NCI-H1048 (cell line): ENCODE measurements at places on chromosomes 16 and 17.

DNA sequence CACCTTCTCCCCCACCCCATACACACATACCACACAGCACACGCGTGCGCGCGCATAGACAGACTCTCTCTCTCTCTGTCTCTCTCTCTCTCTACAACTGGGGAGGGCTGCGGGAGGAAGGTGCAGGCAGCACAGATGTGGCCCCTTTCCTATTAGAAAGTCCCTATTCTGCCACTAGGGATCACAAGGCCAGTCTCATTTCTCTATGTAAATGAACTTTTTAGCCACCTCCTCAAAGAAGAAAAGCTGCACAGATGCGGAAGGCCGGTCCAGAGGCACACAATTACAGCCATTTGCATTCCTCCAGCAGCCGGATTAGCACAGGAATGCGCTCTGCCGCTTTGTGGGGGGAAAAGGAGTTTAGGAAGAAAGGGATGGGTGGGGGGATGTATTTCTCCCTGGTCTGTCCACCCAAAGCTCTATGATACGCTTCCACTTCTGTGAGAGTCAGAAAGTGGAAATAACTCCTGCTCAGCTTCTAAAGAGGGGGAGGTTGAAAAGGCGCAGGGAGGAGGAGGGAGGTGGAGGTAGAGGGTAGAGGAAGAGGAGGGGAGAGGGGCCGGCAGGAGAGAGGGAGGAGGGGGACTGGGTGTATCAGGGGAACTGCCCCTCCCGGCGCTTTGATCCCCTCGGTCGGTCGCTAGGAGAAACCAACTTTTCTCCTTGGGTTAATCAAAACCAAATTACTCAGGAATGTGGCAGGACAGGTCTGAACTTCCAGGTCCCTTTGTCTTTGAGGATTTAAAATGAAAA lies 11.7 kb downstream of the ZFHX3 start:
- DNase-seq: peak; percentile 62

GRCh38 chr17:79095345-79096055 lies 20.9 kb downstream of the ENGASE start:
- no peak for DNase-seq

DNA sequence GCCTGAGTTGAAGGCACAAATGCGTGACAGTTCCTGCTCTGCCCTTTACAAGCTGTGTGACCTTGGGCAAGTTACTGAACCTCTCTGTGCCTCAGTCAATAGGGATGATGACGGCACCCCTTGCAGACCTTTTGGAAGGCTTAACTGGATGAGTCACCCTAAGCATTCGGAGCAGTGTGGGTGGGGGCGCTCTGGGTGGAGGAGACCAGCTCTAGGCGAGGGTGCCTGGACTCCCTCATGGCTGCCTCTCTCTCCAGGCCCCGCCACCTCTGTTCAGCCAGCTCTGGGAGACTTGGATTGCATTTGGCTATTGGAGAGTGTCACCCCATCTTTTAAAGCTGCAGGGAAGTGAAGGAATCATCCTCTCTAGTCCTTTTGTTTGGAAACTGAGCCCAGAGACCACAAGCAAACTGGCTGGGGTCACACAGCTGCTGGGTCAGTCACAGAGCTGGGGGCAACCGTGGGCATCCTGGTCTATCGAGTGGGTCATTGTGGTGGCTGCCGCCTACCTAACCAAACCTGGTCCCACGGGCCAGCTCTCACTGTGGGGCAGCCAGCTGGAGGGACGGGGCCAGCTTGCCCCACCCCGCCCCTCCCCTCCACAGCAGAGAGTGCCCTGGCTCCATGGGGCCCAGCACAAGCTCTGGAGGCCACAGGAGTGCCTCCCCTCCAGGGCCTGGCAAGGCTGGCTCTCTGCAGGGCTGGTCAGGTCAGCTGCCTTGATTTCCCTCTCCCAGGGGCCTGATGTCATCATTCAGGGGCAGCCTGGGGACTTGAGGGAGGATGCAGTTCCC lies 20.2 kb upstream of the GSE1 start:
- DNase-seq: no peak

GRCh38 chr17:19759568-19760549 lies 11.8 kb upstream of the ALDH3A1 start:
- DNase-seq: no peak

DNA sequence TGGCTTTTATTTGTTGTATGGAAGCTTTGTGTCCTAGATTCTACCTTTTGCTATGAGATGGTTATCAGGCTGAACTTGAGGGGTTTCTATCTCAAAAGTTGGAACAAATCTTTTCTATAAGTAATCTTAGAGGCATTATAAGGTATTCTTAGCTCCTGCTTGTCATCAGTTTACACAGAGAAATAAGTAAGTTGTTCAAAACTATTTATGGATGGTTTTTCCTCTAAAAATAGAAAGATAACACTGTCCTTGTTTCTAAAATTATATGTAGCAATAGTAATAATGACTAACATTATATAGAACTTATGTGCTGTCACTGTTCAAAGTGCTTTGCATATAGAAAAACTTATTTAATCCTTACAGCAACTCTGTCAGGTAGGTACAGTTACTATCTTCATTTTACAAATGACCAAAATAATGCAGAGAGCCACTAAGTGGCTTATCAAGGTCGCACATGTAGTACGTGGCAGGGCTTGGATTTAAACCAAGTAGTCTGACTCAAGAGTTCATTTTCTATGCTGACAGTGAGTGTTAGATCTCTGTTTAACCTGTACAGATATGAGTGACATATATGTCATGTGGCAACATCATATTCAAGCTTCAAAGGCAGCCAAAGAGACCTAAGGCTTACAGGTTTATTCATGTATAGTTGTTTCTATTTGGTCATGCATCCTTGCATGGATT lies 59.0 kb downstream of the PHKB start:
- DNase-seq: no peak

DNA sequence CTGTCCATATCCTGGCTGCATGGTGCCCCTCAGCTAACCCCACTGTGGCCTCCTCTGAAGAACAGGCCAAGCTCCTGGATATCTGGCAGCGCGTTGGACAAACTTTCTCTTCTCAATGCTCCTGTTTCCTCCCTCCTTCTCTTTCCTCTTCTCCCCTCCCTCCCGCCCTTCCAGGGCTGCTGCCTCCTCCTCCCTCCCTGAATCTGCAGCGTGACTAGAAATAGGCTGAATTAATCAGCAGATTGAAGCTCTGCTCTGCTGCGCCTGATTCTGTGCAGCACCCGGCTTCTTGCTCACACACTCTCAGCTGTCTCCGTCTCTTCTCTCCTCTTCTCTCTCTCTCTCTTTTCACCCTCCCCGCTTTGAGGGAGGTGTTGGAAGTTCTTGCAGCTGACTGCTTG lies 19.8 kb downstream of the TMEM94 start:
- DNase-seq: no peak

- no peak for DNase-seq
Measured at GRCh38 chr16:77805398-77805797, 17.0 kb downstream of the VAT1L start.

DNA sequence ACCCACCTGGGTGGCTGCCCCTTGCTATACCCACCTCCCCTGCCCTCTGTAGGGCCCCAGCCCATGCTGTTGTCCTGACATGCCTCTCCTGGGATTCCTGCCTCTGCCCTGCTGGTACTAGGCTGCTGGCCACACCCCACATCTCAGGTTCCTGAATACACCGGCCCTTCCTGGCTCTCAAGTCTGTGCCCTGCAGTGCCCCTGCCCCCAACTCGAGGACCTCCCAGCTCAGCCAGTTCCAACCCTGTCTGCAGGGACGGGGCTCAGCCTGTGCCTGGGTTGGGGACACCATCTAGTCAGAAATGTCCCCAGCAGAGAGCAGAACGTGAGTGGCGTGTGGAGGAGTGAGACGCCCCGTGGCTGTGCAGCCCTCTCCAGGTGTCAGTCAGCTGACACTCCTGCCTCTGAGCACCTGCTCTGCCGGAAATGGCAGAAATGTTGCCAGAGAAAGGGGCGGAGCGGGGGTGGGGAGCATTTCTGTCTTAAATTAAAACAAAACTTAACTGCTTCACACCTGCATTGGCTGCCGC lies 28.7 kb downstream of the ACSF3 start:
- DNase-seq: no peak

- no peak for DNase-seq
Measured at GRCh38 chr17:61967729-61968128, 39.9 kb upstream of the INTS2 start.
